ENCODE measurements at places on chromosomes 5 and 9.
A peak's percentile ranks its signal among the peaks of the same experiment; 100 is the strongest.

GRCh38 chr9:117828466-117828865, 124.3 kb downstream of the TLR4 start:
- no peak for DNase-seq

DNA sequence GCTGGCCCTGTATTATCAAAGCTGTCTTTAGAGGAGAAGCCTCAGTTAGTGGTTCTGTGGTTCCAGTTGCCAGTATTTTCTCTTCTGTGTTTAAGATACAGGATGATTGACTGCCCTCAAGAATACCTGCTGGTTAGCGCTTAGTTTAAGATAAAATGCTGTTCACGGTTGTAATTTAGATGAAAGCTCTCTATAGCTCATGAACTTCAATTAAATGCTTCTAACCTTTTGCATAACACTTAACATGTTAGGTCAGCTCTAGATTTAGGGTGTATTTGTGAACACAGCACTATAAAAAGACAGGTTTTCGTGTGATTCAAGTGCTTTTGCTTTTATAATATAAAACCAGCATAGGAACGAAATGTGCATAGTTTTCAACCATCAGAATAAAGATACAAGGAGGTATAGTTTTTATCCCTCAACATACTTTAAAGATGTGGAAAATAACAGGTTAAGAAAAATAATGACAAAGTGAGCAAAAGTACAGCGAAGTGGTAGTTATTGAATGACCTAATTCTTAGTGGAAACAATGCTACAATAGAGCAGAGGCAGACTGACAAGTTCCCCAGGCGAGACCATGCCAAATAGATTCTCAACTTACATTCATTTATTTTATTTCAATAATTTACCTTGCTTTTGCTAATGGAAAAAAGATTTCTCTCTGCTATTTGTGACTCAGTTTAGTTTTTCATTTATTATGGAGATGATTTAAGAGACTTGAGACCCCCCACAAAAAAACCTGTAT, 602.6 kb upstream of the DMAC1 start:
- no peak for DNase-seq

GRCh38 chr5:180332051-180332517, 21.1 kb downstream of the GFPT2 start:
- no peak for DNase-seq

GRCh38 chr5:176373100-176373818, 8.0 kb downstream of the ARL10 start:
- DNase-seq, result no peak

GRCh38 chr5:128228521-128228920, 145.0 kb downstream of the SLC12A2 start:
- no peak for DNase-seq

- DNase-seq, result no peak
These were observed 181.8 kb upstream of the IL12B start for GRCh38 chr5:159512064-159512463.

DNA sequence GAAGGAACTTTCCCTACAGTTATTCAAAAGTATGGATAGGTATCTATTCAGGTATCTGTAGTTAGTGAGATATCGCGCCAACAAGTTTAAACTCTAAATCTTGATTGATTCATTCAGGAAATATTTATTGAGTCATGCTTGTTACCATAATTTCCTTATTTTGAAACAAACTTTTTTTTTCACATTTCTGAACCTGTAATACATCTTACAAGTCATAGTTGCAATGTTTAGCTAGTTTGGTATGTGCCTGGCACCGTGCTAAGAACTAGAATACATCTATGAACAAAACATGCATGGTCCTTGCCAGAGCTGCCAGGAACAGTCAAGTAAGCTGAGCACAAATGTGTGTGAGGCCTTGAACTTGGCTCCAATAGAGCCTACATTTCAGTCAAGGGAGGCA, 226.4 kb downstream of the PCSK5 start:
- no peak for DNase-seq

DNA sequence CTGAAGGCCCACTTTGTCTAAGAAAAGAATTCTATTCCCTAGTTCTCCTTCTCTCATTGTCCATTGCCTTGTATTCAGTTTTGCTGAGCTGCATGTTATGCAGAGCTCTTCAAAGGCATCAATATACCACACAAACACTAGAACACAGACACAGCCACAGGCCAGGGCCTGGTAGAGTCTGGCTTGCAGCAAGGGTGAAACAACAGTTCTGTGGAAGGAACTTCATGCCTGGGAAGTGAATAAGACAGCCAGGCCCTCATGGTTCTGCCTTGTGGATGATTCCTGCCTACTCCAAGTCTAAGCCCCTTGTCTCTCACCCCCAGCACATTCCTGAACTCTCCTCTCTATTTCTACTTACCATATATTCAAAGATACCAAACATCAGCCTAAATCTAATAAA, 30.8 kb downstream of the KLHL3 start:
- DNase-seq, result no peak

DNA sequence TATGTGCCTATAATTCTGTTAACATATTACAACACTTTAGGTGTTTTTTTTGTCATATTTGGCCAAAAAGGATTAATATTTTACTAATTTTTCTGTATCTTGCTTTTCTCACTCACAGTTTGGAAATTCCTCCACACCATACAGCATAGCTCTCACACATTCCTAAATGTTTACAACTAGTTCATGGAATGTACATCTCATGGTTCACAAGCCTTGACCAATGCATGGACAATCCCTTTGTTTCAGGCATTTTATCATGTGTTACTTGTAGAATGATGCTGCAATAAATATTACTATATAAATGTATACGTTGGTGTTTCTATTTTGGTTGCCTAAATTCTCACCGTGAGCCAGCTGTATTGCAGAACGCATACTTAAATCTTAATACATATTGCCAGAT, 80.5 kb upstream of the SPATA31C2 start:
- no peak for DNase-seq

- DNase-seq, result no peak
These were observed 38.4 kb upstream of the HAND1 start for GRCh38 chr5:154516475-154516874.

GRCh38 chr5:148746826-148747535, 79.4 kb upstream of the ADRB2 start:
- DNase-seq, result no peak

- DNase-seq, result peak; percentile 11
These were observed 85.9 kb downstream of the SETX start for GRCh38 chr9:132268725-132269352.

DNA sequence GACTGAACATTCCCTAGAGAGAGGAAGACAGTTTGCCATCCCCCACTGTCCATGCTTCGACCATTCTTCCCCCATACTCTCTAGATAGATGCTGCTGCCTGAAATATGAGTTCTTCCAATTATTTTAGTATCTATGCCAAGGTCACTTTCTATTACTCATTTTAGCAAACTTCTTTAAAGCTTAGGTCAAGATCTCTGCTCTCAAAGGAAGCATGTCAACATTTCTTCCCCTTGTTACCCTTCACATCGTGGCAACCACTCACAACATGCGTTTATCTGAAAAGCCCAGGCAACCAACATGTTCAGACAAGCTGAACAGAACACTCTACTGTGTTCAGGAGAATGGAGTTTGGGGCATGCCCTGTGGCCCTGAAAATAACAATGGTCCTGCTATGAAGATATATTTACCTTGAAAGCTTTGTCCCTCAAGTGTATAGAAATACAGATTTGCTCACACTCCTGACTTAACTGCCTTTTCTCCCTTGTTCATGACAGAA, 138.4 kb upstream of the KIF2A start:
- DNase-seq, result no peak

GRCh38 chr9:124218987-124219461, 38.7 kb upstream of the NEK6 start:
- no peak for DNase-seq

DNA sequence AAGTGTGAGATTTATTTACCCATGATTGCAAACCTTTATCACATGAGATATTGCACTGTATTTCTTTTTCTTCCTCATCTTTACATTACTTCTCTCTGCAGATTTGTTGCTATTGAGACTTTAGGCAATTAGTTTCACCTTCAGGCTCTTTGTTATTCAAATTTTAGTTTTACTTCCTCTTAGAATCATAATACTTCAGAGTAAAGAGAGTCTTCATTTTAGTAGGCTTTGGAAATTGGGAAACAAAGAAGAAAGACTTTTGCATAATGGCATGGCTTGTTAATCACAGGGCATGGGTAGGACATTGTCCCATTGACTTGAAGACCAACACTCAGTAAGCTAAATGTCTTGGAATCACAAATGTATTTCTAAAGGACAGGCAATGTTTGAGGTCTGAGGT, 1.2 kb upstream of the PCDHGA5 start:
- DNase-seq, result no peak

- DNase-seq, result no peak
These were observed 57.6 kb downstream of the KIF24 start for GRCh38 chr9:34271265-34272006.

DNA sequence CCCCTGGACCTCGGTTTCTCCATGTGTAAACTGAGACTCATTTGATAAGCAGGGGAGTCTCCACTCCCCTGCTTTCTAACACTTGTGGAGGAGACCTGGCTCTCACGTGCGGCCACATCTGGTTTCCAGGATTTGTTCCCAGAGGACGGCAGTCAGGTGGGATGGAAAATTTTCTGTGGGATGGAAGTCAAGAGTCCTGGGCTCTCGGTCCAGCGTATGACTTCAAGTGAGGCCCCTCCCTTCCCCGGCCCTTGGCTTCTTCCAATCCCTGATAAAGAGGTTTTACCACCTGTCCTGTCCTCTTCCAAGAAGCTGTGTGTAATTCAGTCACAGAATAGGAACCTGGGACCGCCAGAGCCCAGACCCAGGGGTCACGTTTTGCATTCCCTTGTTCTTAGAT, 35.0 kb downstream of the TMOD1 start:
- no peak for DNase-seq

DNA sequence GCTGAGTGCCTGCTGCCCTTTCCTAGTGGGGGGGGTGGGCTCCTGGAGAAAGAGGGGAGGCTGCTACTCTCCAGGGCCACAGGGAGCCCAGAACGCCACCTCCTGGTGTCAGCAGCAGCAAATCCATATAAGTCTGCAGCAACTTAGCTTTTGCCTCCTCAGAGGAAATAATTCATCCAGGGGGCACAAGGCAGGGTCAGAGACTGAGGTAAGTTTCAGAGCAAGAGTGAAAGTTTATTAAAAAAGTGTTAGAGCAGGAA, 4.0 kb upstream of the CLPTM1L start:
- DNase-seq, result no peak

GRCh38 chr5:117020999-117021398, 446.4 kb upstream of the SEMA6A start:
- DNase-seq, result no peak

DNA sequence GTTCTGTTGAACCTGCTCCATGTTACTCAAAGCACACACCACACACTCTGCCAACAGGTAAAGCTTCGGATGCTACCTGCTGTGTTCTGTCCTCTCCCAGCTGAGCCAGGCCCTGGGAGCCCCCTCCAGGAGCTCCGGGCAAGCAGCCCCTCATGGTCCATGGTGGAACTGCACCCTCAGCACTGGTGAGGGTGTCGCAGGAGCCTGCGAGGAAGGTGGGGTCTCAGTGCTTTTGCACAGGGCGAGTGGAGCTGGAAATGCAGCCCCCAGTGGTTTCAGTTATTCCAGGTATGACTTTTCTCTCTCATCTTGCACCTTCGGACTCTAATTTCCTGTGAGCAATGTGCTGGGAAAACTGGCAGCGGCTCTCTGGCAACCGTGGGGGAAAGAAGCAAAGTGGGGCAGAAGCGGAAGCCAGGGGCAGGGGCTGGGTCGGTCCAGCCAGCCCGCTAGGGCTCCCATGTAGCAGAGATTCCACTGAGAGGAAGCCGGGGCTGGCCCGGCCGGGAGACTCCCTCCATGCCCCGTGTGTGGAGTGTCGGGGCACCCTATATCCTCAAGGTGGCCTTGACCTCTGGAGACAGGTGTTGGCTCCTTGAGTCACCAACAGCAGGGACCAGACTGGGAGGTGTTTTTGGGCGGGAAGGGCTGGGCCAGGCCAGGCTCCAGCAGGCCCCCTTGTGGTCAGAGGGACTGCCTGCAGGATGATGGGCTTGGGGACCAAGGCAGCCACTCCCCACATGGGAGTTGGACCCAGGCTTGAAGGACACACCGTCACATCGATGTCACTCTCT, 75.6 kb upstream of the PRSS3 start:
- DNase-seq, result no peak

GRCh38 chr9:18605766-18606180, 131.8 kb downstream of the ADAMTSL1 start:
- no peak for DNase-seq

GRCh38 chr5:125295405-125295872, 549.0 kb upstream of the ZNF608 start:
- no peak for DNase-seq

DNA sequence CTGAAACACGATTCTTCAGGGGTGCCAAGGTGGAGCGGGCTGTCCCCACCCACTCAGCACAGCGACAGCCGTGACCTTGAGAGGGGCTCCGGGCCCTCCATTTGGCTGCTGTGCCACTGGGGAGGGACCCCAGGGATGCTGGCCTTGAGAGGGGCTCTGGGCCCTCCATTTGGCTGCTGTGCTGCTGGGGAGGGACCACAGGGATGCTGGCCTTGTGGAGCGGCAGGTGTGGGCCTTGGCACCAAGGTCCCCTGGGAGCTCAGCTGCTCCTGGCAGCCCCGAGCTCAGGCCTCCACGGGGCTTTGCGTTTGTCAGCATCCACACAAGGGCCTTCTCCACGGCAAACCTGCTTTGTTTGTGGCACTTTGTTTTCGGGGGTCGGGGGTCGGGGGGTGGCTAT, 137.6 kb upstream of the LPCAT1 start:
- DNase-seq, result no peak

GRCh38 chr9:127676638-127677037, 30.1 kb upstream of the CFAP157 start:
- DNase-seq, result no peak

All from HS-27A (cell line).